Chondrocyte (in vitro differentiated cells): ENCODE measurements at places on chromosomes 1 and 21. TPM values are rescaled to one million over a fixed set of nuclear protein-coding genes. Genes with fewer than 3 reads are reported as not detected.

The RGS13 gene
- total RNA-seq: not detected in 3 replicates

The PAQR6 gene
- total RNA-seq: 4.9 to 6.9 TPM (median 4.9 TPM) in 3 replicates

The BLACAT1 gene
- not detected in 3 replicates for total RNA-seq

- H3K36me3 ChIP-seq: peaks cover 3% of the 10 kb centered on the region
- no peaks in the 10 kb centered on the region for H3K27me3 ChIP-seq
- DNase-seq: no peak
Observed at GRCh38 chr1:44903011-44903680, 60.1 kb upstream of the PTCH2 start.

GRCh38 chr21:18269856-18270255 lies 25.2 kb downstream of the CHODL start:
- H3K4me3 ChIP-seq: no peak overlapping the region
- H3K27me3 ChIP-seq: peaks cover 4% of the 10 kb centered on the region
- no peaks in the 10 kb centered on the region for H3K4me1 ChIP-seq
- no peak for DNase-seq
- no peak overlapping the region for H3K27ac ChIP-seq

GRCh38 chr21:25566645-25567044 lies 40.6 kb downstream of the MRPL39 start:
- no peaks in the 10 kb centered on the region for H3K27me3 ChIP-seq
- H3K4me3 ChIP-seq: no peak overlapping the region
- H3K4me1 ChIP-seq: peaks cover 32% of the 10 kb centered on the region
- H3K36me3 ChIP-seq: peaks cover 5% of the 10 kb centered on the region

- peaks cover 7% of the 10 kb centered on the region for H3K27me3 ChIP-seq
- no peak overlapping the region for H3K4me3 ChIP-seq
- DNase-seq: no peak
- peaks cover 6% of the 10 kb centered on the region for H3K4me1 ChIP-seq
- H3K36me3 ChIP-seq: no peaks in the 10 kb centered on the region
- H3K27ac ChIP-seq: no peak overlapping the region
Observed at GRCh38 chr1:38500891-38501290, 358.7 kb downstream of the RRAGC start.

- no peak overlapping the region for H3K27ac ChIP-seq
- no peak overlapping the region for H3K4me3 ChIP-seq
- H3K36me3 ChIP-seq: no peaks in the 10 kb centered on the region
Observed at GRCh38 chr1:7430691-7431090, 340.4 kb upstream of the VAMP3 start.

DNA sequence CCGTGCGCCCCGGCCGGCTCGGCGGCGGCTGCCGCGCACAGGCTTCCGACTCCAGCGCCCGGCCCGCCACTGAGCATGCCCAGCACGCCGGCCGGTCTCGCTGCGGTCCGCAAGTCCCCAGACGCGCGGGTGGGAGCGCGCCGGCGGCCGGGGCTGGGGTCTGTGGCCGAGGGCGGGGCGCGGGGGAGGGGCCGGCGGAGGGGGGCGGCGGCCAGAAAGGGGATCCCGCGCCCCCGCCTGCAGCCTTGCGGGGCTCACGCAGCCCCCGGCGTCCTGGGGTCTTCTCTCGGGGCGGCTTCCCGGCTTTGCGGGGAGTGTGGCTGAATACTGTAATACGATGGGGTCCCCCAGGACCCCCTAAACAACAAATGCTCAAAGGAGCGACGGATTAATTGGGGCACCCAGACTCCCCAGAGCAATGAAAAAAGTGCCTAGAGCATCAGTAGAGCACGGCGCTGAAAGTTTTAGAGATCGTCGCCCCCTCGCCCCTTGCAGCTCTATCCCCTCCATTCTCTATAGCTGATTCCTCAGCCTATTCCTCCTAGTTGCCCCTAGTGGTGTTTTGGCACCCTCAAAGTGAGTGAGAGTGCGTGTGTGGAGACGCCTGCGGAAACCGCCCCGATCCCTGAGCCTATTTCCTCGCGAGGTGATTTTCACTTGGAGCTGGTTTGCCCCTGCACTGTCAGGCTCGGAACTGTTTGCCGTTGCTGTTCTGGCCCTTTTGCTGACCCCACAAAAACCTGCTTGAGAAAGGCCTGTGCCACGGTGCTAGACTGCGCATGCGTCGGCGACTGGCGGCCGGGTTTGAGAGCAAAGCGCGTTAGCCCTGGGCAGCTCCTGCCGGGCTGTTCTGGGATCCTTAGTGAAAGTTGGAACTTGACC lies at the start of gene VAV3:
TSS of gene VAV3 (minus strand) at position 71 of the 882 bp plus-strand sequence. CDS start 311 bp downstream, outside the sequence.
- H3K27me3 ChIP-seq: peaks cover 27% of the 10 kb centered on the region
- H3K4me1 ChIP-seq: peaks cover 18% of the 10 kb centered on the region
- DNase-seq: no peak
- peak within 1 kb of the TSS; percentile 82 for H3K4me3 ChIP-seq
- H3K27ac ChIP-seq: no peak within 1 kb of the TSS

DNA sequence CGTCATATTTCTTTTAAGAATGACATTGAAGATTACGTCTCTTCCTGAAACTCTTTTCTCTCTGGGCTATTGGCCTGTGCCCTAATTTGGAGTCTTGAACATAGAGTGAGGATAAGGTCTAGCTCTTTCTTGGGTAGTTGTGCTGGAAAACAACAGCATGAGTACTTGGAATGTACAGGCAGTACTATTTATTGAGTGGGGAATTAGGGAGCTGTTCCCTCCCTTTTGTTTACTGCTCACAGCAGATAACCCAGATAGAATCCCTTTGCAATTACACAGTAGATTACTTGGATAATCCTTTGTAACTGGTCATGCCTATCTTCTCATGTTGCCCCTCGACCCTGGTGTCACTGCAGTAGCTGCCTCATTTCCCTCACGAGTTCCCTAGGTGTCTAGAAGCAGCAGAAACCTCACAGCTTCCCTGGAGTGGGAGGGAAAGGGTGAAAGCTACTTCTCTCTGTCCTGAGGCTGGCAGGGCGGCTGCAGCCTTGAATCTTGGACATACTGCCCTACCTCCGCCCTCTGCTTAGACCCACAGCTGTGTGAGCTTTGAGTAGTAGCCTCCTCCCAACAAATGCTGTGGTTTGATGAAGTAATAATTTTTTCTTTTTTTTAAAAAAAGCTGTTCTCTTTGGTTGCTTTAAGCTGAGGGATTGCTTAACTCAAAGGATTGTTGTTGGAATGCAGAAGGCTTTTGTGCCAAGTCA lies 70.6 kb downstream of the FGGY start:
- H3K4me3 ChIP-seq: no peak overlapping the region
- H3K27me3 ChIP-seq: no peaks in the 10 kb centered on the region
- H3K27ac ChIP-seq: peak overlapping the region; percentile 87
- H3K36me3 ChIP-seq: peaks cover 5% of the 10 kb centered on the region

DNA sequence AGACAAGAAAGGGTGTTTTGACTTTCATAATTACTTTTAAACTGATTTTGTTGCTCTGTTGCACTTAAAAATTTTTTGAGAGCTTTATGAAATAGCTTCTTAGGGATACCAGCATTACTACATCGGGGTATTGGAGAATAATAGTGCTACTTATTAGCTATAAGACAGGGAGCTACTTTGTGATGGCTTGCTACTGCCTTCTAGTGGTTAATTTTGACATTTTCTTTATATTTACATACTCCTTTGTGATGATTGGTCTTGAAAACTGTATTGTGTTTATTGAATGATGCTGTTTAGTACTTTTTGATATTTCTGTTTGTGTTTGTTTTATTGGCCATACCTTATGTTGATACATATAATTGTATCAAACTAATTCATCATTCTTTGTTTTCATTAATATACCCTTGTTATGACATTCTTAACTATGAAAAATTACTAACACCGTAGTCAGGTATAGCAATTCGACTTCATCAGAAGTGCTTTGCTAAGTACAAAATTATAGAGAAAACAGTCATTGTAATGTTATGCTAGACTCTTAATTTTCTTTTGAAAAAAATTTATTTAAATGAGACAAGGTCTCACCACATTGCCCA lies 85.5 kb downstream of the CLIC4 start:
- no peaks in the 10 kb centered on the region for H3K27me3 ChIP-seq
- peak overlapping the region; percentile 36 for H3K27ac ChIP-seq
- no peak for DNase-seq
- peaks cover 5% of the 10 kb centered on the region for H3K36me3 ChIP-seq
